ENCODE measurements at places on chromosomes 5 and 9.

- DNase-seq, result no peak
These were observed at the start of gene ZDHHC11 for GRCh38 chr5:850511-851006. Gene ZDHHC11, minus strand, starts transcription at chr5:850986. Its CDS starts 384 bp downstream, at chr5:850602.

DNA sequence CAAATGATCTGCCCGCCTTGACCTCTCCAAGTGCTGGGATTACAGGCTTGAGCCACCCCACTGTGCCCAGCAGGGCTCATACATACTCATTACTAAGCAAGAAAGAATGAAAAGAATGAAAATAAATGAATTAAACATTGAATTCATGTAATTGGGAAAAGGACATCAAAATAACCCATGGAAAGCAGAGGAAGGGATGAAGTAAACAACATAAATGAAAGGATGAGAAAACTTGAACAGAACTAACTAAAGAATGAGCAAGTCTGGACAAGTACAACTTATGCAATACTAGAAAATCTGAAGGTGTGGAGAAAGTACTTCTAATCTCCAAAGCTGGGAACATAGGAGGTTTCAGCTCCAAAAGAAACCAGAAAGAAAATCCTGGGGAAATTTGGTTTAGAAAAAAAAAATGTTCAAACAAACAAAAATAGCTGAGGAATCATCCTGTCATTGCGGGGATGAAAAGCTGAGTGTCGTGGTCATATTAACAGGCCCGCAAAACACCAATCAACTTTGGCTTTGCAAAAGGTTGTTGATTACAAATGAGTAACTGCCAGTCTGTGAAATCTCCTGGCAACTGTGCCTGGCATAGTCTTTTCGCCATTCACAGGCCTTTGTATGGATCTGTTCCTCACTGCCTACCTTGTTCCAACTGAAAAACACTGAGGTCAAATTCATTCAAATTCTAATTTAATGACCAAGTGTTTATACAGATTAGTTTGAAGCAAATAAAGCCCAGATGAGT, 2.3 kb upstream of the AK3 start:
- DNase-seq, result no peak

DNA sequence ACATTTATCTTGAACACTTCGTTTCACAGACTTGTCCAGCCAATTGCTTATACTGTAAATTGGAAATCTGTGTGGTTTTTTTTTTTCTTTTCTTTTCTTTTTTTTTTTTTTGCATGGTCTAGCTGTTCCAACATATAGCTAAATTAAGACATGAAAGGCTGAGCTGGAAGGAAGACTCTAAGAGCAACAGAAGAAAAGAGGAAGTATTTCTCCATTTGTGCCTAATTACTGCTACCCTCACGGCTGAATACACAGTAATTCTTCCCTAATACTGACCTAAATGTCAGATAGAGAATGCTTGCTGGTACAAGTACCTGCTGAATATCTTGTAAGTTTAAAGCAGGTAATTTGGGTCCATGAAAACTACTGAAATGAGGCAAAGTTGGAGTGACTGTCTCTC, 11.0 kb upstream of the HAPLN1 start:
- no peak for DNase-seq

DNA sequence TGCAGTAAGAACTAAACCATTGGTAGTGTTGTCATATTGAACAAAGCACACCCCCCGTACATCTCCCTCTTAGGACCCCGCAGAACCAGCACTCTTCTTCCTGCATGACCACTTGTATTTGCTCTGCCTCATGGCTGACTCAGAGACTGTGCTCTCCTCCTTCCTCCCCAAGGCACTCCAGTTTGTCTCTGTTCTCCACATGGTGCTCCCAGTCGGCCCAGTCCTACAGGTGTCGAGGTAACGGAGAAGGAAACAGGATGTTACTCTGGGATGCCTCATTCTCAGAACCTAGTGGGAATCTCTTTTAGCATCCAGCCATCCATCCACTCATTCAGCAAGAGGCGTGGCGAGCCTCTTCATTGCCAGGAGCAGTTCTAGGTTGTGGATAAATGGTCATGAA, 97.0 kb upstream of the NIPAL4 start:
- DNase-seq, result no peak

- DNase-seq, result no peak
These were observed 126.7 kb downstream of the MTX3 start for GRCh38 chr5:79864364-79864763.

- DNase-seq, result no peak
These were observed 137.5 kb downstream of the ARHGEF28 start for GRCh38 chr5:73763300-73764032.

DNA sequence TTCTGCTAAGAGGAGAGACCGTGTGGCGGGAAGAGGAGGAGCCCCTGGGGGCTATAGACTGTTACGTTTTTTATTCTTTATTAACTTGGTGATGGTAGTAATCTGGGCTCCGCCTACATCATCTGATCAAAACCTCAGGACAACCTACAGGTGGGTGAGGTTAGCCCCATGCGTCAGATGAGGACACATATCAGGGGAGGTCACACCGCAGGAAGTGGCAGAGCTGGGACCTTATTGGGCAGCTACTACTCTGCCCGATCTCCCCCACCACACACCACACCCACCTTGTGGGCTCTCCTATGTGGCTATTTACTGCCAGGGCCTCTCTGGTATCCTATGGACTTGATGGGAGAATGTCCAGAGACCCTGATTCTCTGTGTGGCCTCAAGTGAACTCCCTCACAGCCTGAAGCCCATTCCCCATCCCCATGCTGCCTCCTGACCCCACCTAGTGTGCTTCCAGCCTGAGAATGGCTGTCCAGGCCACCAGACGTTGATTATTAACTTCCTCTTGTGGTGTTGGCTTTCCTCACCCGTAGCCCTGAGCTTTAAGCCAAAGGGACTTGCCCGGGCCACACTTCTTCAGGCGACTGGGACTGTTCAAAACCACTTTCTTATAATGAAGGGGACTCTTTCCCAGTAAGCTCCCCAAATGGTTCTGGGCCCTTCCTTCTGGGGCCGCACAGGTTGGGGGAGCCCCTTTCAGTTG, 8.2 kb downstream of the UNC5A start:
- DNase-seq, result peak; percentile 37

DNA sequence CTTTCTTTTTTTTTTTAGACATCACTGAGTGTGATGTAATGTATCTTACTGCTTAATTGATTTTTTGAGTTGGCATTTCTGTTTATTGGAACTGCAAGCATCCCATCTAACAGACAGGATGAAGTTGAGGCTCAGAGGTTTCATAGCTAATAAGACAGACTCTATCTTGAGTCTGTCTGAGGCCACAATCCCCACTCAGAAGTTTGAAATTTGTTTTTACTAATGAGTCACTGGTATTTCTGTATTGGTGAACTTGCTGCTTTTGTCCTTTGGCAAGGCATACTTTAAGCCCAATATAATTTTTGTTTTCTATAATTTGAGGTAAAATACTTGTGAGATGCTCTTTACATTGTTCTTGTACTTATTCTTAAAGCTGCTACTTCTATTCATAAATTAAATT, 491.2 kb downstream of the PSAT1 start:
- DNase-seq, result no peak

DNA sequence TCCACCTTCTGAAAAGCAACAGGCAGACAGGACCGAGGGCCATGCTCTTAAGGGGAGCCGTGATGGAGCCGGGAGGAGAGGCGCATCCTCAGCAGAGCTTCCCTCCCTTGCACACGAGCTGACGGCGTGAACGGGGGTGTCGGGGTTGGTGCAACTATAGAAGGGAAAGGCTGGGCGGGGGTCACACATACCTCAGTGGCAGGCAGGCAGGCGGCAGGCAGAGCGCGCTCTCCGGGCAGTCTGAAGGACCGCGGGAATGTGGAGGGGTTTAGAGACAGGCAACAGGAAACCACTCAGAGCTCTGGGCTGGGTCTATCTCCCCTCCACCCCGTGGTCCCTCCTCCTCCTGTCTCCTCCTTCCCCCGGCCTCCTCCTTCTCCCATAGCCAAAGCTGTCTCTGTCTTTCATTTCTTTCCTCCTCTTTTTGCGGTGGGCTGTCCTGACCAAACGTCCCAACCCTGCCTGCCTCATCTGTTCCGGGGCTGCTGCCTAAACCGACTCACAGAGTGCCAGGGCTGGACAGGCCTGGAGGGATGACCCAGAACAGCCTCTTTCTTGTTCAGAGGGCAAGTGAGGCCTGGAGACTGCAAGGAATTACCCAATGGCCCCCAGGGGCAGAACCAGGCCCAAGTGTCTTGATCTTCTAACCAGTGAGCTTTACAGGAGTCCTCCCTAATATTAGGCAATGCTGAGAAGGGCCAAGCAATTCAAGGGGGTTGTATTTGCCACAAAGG, at the start of gene SPARC:
TSS of gene SPARC (minus strand) at position 242 of the 734 bp plus-strand sequence. CDS start 10,727 bp downstream, outside the sequence.
- DNase-seq, result no peak

- no peak for DNase-seq
These were observed 42.2 kb downstream of the F2RL2 start for GRCh38 chr5:76580981-76581380.

Measured in T-cell (primary cell).